ENCODE measurements at places on chromosomes 4 and X.
A peak's percentile ranks its signal among the peaks of the same experiment; 100 is the strongest.

DNA sequence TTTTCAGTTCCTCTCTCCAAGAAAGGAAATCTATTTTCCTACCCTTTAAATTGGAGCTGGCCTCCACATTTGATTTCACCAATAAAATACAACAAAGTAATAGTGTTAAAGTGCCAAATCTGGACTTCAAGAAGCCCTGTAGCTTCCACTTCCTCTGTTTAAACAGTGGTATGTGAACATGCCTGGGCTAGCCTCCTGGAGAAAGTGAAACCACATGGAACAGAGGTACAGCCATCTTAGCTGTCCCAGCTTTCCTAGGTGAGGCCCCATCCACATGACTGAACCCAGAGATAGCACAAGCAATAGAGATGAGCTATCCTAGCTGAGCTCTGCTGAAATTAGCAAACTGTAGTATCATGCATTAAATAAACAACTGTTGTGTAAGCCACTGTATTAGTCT lies 131.8 kb upstream of the VCX start:
- no peak for DNase-seq

- DNase-seq: no peak
These were observed 98.6 kb downstream of the PPP2R2C start for GRCh38 chr4:6373541-6374410.

DNA sequence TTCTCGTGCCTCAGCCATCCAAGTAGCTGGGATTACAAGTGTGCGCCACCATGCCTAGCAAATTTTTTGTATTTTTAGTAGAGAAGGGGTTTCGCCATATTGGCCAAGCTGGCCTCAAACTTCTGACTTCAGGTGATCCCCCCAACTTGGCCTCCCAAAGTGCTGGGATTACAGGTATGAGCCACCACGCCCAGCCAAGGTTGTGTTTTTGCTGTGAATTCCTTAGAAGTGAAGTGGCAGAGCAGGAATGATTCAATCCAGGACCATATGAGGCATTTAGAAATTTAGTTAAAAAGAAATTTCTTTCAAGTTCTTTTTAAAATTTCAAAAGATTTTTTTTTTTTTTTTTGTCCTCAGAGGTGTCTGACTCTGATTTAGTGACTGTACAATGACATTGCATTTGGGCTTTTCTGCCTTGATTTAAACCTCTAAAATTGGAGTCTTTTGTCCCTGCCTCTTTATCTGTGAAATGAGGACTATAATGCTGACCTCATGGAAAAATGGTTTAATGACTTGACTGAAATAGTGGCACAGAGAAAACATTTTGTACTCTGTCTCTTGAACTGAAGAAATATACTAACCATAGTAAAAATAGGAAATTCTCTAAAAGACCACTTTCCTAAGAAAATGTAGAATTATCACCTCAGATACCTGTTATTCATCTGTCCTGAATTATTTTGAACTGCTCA lies 59.9 kb downstream of the CXCL13 start:
- DNase-seq: no peak

GRCh38 chrX:3191201-3191600 lies 149.9 kb downstream of the ARSF start:
- no peak for DNase-seq

- no peak for DNase-seq
These were observed 8.5 kb upstream of the NEIL3 start for GRCh38 chr4:177301126-177301639.

DNA sequence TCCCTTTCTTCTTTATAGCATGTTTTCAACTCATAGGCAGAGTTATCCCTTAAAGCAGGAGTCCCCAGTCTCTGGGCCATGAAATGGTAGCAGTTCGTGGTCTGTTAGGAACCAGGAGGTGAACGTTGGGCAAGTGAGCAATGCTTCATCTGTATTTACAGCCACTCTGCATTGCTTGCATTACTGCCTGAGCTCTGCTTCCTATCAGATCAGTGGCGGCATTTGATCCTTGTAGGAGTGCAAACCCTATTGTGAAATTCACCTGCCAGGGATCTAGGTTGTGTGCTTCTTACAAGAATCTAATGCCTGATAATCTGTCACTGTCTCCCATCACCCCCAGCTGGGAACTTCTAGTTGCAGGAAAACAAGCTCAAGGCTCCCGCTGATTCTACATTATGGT lies 39.8 kb downstream of the DTHD1 start:
- DNase-seq: no peak

DNA sequence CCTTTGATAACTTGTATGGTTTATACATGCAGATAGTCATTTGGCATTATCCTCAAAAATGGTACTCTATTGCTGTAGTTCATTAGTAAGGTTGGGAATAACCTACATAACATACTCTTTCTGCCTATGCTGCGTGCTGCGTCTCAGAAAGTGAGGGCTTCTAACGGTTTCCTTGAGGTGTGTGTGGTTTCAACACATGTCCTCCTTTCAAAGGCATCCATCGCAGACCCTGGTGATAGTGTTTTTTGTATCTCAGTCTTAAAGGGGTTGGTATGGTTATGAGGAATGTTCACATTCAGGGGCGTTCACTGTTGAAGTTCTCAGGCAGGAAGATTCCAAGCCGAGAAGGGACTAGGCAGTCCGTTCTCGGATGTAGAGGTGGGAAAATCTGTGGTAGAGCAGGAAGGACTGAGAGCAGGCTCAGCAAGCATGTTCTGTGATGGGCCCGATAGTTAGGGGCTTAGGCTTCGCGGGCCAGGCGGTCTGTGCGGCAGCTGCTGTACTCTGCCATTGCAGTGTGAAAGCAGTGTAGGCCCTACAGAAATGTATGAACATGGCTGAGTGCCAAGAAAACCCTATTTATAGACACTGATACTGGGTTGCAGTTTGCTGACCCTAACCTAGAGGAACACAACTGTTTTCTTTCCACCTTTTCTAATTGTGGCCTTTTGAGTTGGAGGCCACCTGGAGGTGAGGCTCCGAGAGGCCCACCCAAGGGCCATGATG lies 123.2 kb downstream of the GPR143 start:
- no peak for DNase-seq

DNA sequence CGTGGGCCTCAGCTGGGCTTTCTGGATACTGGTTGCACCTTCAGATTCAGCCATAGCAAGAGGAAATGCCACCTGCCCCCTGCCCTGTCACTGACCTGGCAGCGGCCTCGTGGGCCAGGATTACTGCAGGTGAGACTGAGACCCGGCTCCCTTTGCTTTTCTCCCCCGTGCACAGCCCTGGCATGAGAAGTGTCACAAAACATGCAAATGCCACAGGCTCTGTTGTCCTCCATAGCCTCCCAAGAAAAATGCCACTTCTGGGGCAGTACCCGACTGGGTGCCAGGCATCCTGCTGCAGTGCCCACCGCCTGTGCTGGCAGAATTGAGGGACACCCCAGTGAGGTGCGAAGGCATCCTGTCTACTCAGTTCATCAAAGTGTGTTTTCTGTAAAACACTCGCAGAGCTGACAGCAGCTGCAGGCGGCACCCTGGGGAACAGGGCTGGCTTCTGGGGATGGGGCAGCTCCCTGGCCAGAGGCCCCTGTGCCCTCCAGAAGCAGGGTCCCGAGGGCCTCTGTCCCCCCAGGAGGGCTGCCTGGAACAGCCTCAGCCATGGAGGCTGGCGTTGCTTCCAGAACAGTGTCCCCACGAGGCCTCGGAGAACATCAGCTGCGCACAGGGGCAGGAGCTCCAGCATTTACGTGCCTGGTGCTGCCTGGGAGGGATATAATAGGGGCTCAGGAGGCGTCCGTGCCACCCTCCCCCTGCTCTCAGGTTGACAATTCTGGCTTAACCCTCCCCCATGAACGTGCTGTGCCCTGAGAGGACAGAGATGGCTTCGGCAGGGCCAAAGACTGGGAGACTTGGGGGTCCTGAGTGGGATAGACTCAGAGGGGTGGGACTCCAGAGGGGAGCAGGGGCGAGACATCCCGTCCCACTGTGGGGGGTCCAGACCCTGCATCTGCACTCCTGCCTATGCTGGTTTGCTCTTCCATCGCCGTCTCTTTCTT lies 99.5 kb upstream of the NKX1-1 start:
- no peak for DNase-seq

DNA sequence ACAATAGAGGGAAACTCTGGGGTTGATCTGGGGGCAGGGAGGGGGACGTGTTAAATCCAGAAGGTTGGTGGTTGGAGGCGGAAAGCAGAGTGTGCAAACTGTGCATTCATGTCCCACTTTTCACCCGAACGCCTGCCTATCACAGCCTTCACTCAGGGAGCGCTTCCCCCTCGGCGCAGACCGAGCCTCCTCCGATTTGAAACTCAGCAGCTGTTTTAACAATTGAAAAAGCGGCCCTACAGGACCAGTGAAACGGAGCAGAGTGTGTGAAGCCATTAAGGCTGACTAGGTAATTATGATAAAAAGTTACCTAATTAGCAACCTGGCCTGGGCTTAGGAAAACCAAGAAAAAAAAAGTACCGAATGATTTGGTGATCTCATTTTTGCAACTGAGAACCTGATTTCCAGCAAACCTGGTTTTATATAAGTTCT lies 685 bp upstream of the NDNF start:
- no peak for DNase-seq

DNA sequence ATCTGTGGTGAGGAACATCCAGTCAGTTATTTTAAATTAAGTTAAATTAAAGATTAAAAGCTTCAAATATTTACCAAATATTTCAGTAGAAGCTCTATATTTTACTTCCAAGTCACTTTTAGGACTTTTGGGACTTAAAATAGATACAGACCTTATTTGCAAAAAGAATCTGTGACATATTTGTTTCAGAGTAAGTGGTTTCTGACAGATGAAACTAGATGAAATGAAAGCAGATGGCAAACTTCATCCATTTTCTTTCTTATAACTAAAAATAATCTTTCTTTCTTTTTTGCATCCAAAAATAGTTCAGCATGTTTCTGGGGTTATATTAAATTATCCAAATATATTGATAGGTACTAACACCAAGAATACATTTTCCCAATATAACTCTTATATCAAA lies 6.6 kb upstream of the UTP3 start:
- DNase-seq: no peak

- DNase-seq: no peak
These were observed 2.8 kb downstream of the SFRP2 start for GRCh38 chr4:153785910-153786721.

DNA sequence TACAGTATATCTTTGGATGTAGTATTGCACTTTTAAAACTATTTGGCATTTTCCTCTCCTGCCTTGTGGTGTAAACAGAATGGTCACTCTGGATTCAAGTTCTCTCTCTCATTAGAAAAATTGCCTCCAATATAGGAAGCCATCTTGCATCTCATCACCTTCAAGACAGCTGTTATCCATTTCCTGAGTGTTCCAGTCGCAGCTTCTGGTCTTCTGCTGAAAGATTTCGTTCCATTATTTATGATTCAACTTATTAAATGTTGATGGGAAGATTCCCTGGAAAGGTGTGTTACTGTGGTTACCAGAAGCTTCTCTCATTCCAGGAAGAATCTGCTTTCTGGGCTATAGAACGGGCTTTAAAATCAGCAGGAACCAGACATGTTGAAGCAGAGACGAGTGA lies 568.3 kb upstream of the SLIT2 start:
- no peak for DNase-seq

- DNase-seq: peak; percentile 39
These were observed 85.7 kb upstream of the MTM1 start for GRCh38 chrX:150482537-150483206.

Data from stimulated activated CD4-positive, alpha-beta T cell treated with anti-CD3 and anti-CD28 coated beads, Interleukin-2, amount 100 ng/mL, for 48 hours (primary cell).